ENCODE measurements at places on chromosomes 5 and 9. TPM values are rescaled to one million over a fixed set of nuclear protein-coding genes. Genes with fewer than 3 reads are reported as not detected.
A peak's percentile ranks its signal among the peaks of the same experiment; 100 is the strongest.

JADE2 gene
- 88.1 TPM for total RNA-seq

GABRB2 gene
- not detected for total RNA-seq

GRCh38 chr9:133122935-133123611 is 2.0 kb upstream of the RALGDS start:
- no peak for DNase-seq
- H3K36me3 ChIP-seq, result peaks cover 9% of the 10 kb centered on the region
- H3K4me3 ChIP-seq, result no peak overlapping the region
- no peaks in the 10 kb centered on the region for H3K27me3 ChIP-seq
- peaks cover 76% of the 10 kb centered on the region for H3K4me1 ChIP-seq

DNA sequence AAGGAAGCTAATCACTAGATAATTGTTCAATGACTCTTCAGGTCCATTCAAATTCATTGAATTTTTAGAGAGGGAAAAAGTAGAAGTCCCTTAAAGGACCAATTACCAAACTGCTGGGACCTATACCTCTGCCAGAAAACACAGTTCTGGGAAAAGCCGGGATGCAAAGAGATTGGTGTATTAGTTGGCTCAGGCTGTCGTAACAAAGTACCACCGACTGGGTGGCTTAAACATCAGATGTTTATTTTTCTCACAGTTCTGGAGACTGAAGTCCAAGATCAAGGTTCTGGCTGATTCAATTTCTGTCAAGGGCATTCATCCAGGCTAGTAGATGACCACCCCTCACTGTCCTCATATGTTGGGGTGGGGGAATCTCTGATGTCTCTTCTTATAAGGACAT is 177.1 kb upstream of the FSTL4 start:
- no peaks in the 10 kb centered on the region for H3K4me1 ChIP-seq
- no peak overlapping the region for H3K4me3 ChIP-seq
- no peak for DNase-seq
- H3K27me3 ChIP-seq, result peaks cover 12% of the 10 kb centered on the region
- no peaks in the 10 kb centered on the region for H3K36me3 ChIP-seq

GRCh38 chr9:136339173-136339957 is 12.0 kb downstream of the GPSM1 start:
- no peaks in the 10 kb centered on the region for H3K36me3 ChIP-seq
- peak; percentile 59 for DNase-seq
- H3K4me3 ChIP-seq, result no peak overlapping the region

DNA sequence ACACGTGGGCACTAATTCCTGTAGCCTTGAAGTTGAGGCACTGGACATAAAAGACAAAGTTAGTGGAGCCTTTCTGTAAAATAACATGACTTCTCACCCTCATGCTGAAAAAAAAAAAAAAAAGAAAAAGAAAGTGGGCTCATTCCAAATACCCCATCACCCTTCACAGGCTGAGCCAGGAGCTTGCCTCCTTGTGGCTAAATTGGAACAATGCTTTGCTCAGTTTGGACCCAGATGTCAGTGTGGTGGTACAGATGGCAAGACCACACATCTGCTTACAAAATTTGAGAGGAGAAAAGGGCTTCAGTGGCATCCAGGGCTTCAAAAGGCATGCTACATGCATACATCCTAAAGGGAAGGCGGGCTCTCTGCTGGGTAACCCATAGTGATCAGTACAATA is 342.8 kb downstream of the EBF1 start:
- no peaks in the 10 kb centered on the region for H3K4me1 ChIP-seq
- no peak for DNase-seq
- H3K27ac ChIP-seq, result no peak overlapping the region
- no peak overlapping the region for H3K4me3 ChIP-seq
- H3K36me3 ChIP-seq, result no peaks in the 10 kb centered on the region
- peaks cover 37% of the 10 kb centered on the region for H3K27me3 ChIP-seq

All from activated CD8-positive, alpha-beta memory T cell treated with anti-CD3 and anti-CD28 coated beads, Interleukin-2, amount 10 ng/mL, durations not matched to agents 7 days and 5 days (primary cell).